NCI-H2029 (cell line): ENCODE measurements at places on chromosomes 6 and 20.
A peak's percentile ranks its signal among the peaks of the same experiment; 100 is the strongest.

- DNase-seq = no peak
These were observed 3.1 kb upstream of the MRPS10 start for GRCh38 chr6:42220807-42221206.

- no peak for DNase-seq
These were observed 1.8 kb downstream of the RIPOR2 start for GRCh38 chr6:24933868-24934401.

DNA sequence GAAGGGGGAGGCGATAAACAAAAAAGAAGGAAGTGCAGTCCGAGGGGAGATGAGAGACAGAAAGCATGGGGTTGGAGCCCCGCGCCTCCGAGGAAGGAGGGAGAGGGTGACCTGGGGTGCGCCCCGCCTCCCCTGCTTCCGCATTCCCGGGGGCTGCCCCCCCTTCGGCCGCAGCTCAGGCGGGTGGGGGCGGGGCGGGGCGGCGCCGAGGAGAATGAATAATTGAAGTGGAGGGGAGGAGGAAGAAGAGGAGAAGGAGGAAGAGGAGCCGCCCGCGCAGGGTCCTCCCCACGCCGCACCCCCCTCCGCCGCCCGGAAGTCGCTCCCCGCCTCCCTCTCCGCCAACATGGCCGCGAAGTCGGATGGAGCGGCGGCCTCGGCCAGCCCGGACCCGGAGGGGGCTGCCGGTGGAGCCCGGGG, at the start of gene XKR7:
Gene XKR7 (plus strand): TSS at position 322 of the 420 bp plus-strand sequence. CDS start 25 bp downstream, at position 347.
- peak; percentile 67 for DNase-seq

GRCh38 chr20:821731-822065, 11.8 kb upstream of the FAM110A start:
- DNase-seq = no peak

GRCh38 chr6:125164696-125165095, 11.1 kb downstream of the TPD52L1 start:
- no peak for DNase-seq

GRCh38 chr20:52867305-52867704, 104.9 kb upstream of the TSHZ2 start:
- DNase-seq = no peak

DNA sequence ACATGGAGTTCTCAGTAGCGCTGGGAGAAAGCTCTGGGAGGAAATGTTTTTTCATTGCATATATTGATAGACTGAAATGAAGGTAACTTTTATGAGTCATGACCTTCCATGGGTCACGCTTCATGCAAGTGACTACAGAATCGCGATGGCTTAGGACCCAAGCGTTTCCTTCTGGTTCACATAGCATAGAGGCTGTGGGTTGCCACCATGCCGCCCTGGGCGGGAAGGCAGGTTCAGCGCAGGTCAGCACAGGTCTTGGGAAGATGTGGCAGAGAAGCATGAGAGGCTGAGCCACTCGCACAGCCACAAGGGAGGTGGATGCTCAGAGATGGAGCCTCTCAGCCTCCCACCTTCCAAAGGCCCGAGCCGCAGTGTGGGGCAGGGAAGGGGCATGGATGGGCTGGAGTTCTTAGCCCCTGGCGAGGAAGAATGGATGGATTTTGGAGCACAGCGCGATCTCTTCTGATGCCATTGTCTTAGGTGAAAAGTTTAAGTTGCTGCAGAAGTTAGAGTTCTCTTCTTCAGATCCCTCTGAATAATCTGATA, 219.5 kb downstream of the SMOC2 start:
- no peak for DNase-seq

- DNase-seq = peak; percentile 53
These were observed 243.0 kb downstream of the TSHZ2 start for GRCh38 chr20:53215166-53215565.

GRCh38 chr6:14092838-14093789, 24.5 kb upstream of the CD83 start:
- peak; percentile 68 for DNase-seq
